Lower leg skin (tissue), 4 donors: ENCODE measurements at places on chromosomes 16 and 17.

- no peak for DNase-seq
These were observed 14.7 kb downstream of the PHKB start for GRCh38 chr16:47475786-47476185.

DNA sequence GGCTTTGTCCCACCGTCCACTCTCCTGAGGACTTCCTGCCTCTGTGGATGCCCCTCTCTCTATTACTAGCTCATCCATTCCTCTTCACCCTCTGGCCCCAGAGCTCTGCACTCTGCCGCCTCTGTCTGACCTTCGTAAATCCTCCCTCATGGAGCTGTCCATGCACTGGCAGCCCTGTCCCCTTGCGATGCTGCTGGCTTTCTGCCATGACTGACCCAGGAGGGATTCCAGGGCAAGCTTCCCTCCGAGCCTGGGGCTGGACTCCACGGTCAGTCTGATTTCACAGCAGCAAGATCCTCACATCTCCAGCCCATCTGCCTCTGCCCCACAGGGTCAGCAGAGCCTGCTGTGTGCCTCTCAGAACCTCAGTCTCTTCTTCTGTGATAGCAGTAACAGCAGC, 4.7 kb downstream of the CBFA2T3 start:
- no peak for DNase-seq

DNA sequence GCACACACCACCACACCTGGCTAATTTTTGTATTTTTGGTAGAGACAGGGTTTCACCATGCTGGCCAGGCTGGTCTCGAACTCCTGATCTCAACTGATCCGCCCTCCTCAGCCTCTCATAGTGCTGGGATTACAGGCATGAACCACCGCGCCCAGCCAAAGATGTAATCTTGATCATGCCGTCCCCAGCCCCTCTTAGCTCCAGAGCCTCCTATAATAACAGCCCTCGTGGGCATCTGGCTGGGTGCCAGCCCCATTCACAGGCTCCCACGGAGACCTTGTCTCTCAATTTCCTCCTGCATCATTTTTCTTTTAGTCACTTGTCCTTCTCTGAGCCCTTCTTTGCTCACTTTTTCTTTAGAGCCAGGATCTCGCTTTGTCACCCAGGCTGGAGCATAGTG, 94.2 kb downstream of the KATNIP start:
- no peak for DNase-seq

GRCh38 chr17:32917842-32918241, 10.1 kb upstream of the TMEM98 start:
- no peak for DNase-seq

DNA sequence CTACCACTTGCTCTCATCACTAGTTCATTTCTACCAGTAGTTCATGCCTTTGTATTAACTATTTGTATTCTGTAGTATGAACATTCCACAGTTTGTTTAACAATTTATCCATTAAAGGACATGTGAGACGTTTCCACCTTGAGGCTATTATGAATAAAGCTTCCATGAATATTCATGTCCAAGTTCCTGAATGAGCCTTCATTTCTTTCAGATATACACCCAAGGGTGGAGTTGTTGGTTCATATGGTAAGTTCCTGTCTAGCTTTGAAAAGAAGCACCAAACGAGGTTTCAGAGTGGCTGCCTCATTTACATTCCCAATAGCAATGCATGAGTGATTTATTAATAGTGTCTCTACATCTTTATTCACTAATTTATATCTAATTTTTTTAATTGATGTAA, 407.8 kb upstream of the C16orf82 start:
- DNase-seq = no peak
